ENCODE measurements at places on chromosomes 5 and 9.

DNA sequence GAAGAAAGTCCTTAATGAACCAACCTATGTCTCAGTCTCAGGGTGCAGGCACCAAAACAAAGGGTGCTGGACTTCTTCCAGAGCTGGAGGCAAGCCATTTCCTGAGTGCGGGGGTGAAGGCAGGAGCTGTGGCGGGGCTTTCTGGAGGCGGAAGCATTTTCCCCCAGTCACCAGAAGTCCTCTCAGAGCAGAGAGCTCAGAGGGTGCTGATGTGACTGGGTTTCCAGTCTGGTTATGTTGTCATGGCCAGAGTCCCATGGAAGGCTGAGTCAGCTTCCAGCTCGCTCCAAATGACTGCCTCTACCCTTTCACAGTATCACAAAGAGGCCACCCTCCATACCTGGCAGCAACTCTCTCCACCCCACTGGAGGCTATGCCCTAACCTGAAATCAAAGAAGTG, 86.0 kb downstream of the TRPC7 start:
- no peak for DNase-seq

DNA sequence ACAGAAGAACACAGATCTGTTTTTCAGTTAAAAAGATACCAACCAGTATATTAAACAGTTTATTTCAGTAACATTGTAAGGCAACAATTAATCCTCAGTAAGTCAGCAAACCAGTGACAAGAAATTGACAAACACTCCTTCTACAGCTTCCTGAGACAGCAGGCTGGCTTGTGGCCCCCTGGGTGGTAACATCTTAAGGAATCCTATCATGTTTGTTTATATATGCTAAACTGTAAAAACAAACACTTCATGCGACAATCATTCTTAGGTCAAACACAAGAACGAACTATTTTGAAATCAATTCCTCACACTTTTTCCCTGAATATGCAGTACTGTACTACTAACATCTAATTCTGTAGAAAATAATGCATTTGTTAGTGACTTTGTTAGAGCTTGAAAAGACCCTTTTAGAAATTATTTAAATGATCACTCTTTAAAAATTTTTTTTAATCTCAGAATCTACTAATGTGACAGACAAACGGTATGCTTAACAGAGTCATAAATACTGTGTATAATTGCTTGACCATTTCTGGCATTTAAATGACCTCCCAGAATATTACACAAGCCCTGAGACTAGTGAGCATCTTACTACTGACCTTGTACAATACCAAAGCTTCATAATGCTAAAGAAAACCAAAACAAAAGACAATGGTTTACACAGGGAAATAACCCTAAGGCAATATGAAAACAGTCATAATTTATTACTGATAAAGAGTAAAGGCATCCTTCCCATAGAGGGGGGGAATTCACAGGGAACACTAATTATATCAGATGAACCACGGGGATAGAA, 48.2 kb downstream of the ERMP1 start:
- DNase-seq: no peak

GRCh38 chr5:128462330-128462729, 75.7 kb downstream of the FBN2 start:
- no peak for DNase-seq

GRCh38 chr5:88889189-88890069, 6.4 kb upstream of the MEF2C start:
- no peak for DNase-seq

DNA sequence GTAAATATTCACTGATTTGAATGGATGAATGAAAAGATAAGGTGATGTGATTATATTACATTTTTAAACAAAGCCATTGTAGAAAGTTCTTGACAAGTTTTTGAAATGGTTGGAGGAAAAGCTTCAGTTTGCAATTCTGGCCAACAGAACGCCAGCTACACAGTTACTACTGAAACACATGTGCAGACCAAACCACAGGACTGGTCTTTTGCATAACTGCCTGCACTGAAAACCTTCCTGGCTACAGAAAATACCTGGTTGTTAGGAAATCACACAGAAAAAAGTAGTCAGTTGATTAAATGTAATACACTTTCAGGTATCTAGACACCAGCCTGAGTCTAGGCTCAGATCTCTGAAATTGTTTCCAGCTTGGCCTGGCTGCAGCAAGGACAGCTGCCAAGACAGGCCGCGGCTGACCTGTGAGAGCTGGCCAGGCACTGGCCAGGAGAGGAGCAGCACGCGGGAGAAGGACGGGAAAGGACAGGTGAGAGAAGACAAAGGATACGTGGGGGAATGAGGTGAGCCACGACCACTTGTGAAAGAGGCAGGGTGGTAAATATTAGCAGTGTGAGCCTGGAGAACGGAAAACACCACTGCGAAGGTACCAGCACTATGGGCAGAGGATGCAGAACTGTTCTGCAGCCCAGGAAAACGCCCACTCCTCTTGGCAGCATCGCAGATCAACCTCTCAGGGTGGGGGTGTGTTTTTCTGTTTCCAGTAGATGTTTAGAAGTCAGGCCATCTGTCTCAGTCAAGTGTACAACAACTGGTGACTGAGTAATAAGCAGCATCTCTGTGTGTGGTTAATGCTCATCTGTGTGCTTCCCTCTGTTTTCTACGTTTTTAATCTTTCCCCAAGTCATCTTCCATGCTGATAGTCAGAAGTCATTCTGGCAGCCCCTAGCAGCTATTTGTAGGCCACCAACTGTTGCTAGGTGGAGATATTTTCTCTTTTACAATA, 137.4 kb downstream of the SCAMP1 start:
- no peak for DNase-seq

DNA sequence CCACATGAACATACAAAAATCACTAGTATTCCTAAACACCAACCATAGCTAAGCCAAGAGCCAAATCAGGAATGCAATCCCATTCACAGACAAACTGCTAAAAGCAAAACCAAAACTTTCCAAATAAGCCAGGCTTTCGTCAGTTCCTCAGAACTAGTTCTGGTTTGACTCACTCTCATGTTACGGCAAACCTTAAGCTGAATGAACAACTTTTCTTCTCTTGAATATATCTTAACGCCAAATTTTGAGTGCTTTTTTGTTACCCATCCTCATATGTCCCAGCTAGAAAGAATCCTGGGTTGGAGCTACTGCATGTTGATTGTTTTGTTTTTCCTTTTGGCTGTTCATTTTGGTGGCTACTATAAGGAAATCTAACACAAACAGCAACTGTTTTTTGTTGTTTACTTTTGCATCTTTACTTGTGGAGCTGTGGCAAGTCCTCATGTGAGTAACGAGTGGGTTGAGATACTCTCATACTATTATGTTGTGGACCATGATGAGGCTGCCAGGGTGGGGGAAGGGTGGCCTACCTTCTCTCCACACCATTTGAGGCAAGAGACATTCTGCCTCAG, at the start of gene PDCD1LG2:
PDCD1LG2 (plus strand) TSS at position 172 of the 572 bp plus-strand sequence. CDS start 12,016 bp downstream, outside the sequence.
- no peak for DNase-seq

DNA sequence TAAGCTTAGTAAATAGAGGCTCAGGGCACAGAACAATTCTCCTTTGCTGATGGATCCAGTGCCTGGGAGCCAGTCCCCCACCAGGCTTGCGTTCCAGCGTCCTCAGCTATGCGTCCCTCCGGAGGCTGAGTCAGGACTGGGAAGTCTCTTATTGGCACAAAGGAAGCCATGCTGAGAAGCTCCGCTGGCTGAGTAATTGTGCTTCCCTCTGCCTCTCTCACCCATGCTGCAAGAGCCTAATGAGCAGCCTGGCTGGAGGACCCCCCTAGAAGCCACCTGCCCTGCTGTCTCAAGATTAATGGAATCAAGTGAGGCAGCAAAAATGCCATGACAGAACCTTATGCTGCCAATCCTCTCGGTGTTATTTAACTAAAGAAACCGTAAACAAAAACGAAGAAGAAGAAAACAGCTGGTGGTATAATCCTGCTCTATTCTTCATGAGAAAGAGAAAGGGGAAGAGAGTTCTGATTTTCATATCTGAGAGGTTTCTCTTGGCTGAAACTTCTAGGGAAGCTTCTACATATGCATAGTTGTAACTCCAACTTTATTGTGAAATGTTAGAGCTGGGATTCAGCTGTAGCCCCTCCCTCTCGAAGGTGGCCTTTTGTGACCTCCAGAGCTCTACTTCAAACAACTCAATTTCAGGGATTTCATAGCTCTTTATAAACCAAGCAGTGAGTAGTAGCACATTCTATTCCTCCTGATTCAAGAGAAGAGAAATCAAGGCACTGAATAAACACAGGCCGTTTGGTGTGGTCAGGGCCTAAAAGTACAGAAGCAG, 185.4 kb upstream of the SEMA6A start:
- no peak for DNase-seq

DNA sequence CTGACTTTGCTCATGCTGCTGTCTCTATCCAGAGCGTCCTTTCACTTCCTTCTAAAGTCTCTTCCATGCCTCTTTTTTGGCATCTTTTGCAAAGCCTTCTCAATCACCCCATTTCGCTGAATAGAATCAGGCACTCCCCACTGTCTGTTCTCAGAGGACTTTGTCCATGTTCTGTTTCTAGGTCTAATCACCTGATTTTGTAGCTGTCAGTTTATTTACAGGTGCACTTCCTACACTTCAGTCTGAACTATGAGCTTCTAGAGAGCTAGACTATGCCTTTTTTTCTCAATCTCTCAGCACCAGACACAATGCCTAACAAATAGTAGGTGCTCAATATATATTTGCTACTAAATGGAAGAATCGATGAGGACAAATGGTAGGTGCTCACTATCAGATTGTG, 29.9 kb downstream of the TLR4 start:
- no peak for DNase-seq

DNA sequence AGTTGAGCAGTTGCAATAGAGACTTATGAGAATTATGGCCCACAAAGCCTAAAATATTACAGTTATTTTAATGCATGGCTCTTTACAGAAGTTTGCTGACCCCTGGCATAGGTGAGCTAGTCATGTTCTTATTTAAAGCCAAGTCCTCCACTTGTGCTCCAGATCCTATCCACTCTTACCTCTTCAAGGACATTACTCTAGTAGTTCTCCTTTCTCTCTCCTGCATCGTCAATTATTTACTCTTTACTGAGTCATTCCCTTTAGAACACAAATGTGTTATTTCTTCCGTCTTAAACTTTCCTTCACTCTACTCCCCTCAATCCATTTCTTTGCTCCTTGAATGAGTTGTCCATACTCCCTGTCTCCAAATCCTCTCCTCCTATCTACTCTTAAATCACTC, 20.6 kb upstream of the TRAF1 start:
- DNase-seq: no peak

DNA sequence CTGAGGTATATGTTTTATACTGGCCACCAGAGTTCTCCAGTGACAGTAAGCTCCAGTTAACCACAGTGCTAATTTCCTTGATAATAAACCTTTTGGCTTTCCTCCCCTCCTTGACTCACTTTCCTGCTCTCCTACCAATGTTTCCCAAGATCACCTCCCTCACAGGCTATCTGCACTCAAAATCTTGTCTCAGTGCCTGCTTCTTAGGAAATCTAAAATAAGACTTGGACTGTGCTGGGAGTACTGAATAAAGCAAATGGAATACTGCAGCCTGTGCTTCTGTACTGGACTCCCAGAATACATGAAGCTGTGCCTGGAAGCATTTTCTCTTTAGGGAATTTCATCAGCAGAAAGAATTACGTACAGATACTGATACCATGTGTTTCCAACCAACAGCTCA, 1.7 kb upstream of the DCP2 start:
- DNase-seq: no peak

- no peak for DNase-seq
These were observed 56.0 kb downstream of the NIPAL4 start for GRCh38 chr5:157516006-157516405.

GRCh38 chr9:133861086-133861485, 122.9 kb upstream of the SARDH start:
- no peak for DNase-seq

GRCh38 chr9:81844131-81844567, 84.1 kb upstream of the SPATA31D4 start:
- DNase-seq: no peak

GRCh38 chr9:110029429-110029955, 178.5 kb downstream of the C9orf152 start:
- DNase-seq: no peak

DNA sequence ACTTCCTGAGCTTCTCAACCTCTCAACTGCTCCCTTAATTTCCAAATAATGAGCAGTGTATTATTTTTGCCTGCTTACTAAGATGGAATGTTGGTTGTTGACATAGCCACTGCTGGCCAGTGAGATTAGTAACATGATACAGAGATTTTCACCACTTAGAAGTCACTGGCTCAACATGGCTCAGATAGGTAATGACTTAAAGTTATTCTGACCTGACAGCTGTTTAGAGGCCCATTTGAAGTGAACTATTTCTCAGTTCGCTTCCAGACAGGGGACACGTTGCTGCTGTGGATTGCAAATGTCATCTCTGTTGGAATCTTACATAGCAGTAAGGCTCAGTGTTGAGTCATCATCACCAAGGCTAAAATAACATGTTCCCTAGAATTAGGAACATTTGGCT, 490.2 kb downstream of the TLE4 start:
- DNase-seq: no peak

DNA sequence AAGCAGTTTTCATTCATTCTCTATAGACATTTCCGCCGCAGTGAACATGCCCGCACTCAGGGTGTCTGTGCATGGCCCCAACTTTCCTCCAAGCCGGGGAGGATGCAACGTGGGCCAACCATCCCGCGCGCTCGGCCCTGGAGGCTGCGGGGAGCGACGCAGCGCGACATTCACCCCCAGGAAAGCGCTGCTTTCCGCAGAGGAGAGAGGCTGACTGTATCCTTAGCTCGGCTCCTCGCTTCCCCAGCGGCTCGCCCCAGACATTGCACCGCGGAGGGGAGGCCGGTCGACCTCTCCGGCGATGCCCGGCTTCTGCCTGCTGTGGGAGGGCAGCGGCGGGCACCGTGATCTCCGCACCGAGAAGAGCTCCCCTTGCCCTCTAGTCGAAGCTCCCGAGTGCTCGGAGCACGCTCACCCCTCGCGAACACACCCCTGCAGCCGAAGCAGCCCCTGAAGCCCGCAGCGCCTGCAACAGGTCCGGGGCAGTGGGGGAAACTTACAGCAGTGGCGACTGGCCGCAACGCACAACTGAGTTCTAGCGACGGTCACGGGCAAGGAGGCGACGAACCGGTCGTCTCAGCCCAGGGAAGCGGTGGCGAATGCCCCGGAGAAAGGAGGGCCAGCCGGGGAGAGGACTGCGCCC, 600 bp downstream of the ENC1 start:
- DNase-seq: no peak

- DNase-seq: no peak
These were observed 409.9 kb downstream of the CTNND2 start for GRCh38 chr5:11494340-11494739.

DNA sequence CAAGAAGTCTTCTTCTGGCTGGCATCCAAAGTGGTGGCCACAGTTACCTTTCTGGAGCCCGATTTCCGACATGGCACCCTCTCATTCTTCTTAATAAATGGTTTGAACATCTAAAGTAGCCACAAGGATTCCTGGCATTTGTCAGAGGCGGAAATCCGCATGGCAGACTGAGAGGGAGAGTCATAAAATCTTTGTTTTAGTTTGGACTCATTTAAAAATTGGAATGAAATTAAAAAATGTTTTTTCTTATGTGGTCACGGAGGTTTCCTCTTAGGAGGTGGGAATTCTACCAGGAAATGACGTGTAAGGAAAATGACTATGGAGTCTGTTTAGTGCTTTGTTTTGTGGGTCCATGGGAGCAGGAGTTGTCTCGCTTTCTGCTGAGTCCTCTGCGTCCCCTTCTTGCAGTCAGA, 133.0 kb upstream of the PTCH1 start:
- DNase-seq: no peak

Measured in GM18507 (cell line).